Activated CD8-positive, alpha-beta memory T cell treated with anti-CD3 and anti-CD28 coated beads, Interleukin-2, amount 50 U/mL, for 48 hours (primary cell): ENCODE measurements at places on chromosomes 5 and 9.

DNA sequence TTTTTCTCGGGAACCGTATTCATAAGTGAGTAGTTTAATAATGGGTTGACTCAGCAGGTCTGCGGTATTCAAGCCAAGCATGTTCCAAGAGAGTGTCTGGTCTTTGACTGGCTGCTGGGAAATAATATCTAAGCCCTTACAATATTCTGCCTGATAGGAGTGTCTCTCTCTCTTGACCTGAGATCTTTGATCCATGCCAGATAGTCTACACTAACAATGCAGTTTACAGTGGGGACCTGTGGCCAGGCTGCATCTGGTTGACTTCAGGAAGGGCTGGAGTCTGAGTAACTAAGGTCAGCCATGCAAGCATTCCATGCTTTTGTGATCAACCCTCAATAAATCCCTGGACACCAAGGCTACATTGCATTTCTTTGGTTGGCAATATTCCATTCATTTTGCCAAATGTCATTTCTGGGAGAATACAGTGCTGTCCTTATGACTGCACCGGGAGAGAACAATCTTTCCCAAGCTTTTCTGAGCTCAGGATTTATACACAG lies 195.5 kb downstream of the SEMA5A start:
- no peak for DNase-seq

DNA sequence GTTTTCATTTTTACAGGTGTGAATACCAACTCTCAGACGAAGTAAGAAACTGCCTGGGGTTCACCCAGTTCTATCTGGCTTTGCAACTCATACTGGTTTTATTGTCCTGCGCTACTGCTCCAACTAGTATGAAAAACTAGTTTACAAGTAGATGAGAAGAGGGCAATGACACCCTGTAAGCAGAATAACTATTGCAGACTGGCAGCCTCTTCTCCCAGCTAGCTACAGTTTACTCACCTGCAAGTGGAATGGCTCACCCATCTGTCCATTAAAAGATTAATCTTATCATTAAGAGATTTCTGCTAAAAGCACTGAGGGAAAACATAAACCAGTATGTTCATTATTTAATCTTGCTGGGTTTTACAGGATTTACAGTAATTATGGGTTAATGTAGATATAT lies 113.4 kb downstream of the FRMD3 start:
- DNase-seq = no peak

- no peak for DNase-seq
These were observed 109.9 kb downstream of the EDIL3 start for GRCh38 chr5:84274585-84275468.

- no peak for DNase-seq
These were observed 536.0 kb downstream of the PDE4D start for GRCh38 chr5:59357381-59357977.

GRCh38 chr9:18229992-18230676 lies 243.8 kb upstream of the ADAMTSL1 start:
- no peak for DNase-seq

GRCh38 chr5:160297776-160298175 lies 14.6 kb downstream of the CCNJL start:
- no peak for DNase-seq

- no peak for DNase-seq
These were observed 101.6 kb upstream of the DPYSL3 start for GRCh38 chr5:147611483-147611882.

GRCh38 chr5:84685121-84685894 lies 300.6 kb upstream of the EDIL3 start:
- DNase-seq = no peak

- DNase-seq = no peak
These were observed 419.1 kb downstream of the NR2F1-AS1 start for GRCh38 chr5:93161661-93162654.

DNA sequence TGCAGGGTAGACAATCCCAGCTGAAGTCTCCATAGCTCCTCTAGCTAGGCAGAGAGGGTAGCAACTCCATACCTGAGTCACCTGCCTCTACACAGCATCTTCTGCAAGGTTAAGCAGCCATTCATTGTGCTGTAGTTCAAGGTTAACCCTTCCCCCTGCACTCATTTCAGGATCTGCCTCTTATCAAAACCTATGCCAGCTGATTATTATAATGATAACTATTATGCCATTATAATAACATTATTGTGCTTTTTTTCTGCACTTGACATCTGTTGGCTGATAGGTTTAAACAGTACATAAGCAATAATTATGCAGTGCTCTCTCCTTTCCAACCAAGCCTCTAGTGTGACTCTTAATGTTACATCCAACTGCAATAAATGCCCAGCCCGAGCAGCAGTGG lies 17.3 kb downstream of the SIL1 start:
- no peak for DNase-seq

DNA sequence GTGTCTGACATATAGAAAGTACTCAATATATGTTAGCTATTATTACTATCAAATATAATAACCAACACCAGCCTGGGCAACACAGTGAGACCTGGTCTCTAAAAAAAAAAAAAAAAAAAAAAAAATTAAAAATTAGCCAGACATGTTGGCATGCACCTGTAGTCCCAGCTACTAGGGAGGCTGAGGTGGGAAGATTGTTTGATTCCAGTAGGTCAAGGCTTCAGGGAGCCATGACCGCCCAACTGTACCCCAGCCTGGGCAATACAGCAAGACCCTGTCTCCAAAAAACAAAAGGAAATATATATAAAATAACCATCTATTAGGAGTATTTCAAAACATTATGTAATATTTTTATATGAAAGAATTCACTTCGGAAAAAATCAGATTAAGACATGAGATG lies 40.6 kb downstream of the CLINT1 start:
- DNase-seq = no peak

- DNase-seq = no peak
These were observed at the start of gene PCDHAC2 for GRCh38 chr5:140966293-140967225. Gene PCDHAC2 (plus strand): TSS chr5:140966476. CDS start chr5:140966767, 291 bp downstream.

- no peak for DNase-seq
These were observed 4.1 kb downstream of the SWI5 start for GRCh38 chr9:128280084-128280622.

DNA sequence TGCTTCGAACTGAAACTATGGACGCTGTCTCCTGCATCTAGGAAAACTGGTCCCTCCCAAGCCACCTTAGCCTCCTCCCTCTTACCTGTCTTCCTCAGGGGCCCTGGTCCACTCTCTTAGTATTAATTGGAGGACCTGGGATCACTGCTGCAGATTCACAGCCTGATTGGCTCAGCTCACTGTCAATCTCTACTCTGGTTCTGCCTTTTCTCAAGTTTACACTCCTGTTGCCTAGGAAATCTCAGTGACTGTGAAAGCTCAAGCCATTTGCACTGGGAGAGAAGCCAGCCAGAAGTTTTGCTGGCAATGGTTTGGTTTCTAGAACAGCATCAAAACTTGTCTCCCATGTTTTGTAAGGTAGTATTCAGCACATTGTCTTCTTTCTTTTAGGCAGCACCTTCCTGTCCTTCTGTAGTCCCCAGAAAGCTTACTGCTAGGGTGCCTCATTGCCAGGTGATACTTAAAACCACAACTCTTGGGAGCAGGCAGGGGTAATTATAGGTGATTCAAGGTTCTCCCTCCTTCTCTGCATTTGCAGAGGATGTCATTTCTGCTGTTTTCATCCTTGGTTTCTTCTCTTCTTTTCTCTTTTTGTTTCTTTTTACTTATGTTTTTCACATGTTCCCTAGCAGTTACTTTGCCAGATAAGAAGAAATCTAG lies at the start of gene CAPSL:
TSS of gene CAPSL (minus strand) at position 55 of the 660 bp plus-strand sequence. CDS start 17,502 bp downstream, outside the sequence.
- no peak for DNase-seq

- no peak for DNase-seq
These were observed 38.7 kb downstream of the CXXC5 start for GRCh38 chr5:139686706-139687441.

- no peak for DNase-seq
These were observed 624.2 kb downstream of the PRR16 start for GRCh38 chr5:121088341-121088740.

GRCh38 chr5:58706736-58707135 lies 123.9 kb downstream of the RAB3C start:
- no peak for DNase-seq

DNA sequence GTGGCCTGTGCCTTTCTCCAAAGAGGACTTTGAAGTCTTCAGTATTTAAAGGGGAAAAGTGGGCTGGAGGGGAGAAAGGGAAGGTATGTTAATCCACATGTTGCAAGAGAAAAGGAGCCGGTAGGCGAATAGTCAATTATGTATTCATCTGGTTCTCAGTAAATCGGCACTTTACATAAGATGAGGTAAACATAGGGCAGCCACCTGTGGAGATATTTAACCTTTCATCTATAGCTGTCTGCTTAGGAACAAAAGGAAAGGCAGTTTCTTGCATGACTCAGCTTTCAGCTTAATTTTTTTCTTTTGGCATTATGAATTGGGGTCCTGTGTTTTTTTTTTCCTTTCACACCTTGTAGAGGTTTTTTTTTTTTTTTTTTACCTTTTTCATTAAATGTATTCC lies 42.2 kb downstream of the FGD3 start:
- DNase-seq = no peak

DNA sequence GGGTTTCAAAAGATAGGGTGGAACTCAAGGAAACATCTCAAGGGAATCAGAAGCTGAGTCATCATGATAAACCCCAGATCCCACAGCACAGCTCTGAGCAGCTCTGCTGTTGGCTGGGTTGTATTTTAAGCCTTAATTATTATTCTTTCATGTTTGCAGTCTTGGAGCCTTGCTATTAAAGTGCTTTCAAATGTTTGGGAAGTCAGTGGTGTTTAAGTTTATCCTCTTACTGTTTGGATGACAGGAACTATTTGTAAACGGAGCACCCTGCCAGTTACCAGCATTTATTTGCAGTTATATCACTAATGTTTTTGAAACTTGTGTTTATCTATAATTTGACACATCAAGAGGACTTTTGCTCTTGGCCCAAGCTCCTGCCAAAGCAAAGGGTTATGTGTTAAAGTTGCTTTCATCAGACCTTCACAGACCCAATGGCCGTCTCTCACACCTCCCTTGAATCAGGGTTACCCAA lies 141.1 kb upstream of the SPDL1 start:
- DNase-seq = no peak

DNA sequence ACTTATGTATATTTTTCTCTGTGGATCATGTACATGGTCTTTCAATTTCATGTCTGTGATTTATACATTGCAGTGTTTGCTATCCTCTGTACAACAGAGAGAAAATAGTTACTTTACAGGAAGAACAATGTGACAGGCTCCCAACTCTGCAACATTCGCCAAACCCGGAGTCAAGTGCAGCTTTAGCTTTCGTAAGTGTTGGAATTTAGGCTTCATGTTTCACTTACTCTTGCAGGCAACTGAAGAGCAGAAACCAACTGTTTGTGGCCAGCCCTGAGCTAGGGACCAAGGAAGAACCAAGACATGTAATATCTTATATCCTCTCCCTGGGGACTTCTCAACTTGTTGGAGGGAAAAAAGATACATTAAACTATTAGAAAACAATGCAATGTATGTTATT lies 147.9 kb downstream of the C5orf15 start:
- DNase-seq = no peak

- peak; percentile 18 for DNase-seq
These were observed 178.0 kb upstream of the PPP1R26 start for GRCh38 chr9:135301271-135302263.

DNA sequence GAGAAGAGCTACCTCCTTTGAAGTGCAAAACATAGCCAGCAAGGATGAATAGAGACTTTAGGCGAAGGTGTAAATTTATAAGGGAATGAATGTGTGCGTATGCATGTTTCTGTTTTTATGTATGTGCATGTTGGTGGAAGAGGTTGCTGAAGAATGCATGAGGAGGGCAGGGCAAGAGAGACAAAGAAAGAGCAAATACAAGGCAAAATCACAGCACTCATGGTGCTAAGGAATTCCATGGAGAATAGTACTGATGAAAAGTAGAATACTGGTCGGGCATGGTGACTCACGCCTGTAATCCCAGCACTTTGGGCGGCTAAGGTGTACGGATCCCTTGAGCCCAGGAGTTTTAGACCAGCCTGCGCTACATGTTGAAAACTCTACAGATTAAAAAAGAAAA lies 762.1 kb upstream of the PTPRD start:
- no peak for DNase-seq

- no peak for DNase-seq
These were observed 4.6 kb downstream of the BASP1 start for GRCh38 chr5:17221843-17222636.

- no peak for DNase-seq
These were observed 67.7 kb upstream of the SMIM32 start for GRCh38 chr5:136260656-136261055.

DNA sequence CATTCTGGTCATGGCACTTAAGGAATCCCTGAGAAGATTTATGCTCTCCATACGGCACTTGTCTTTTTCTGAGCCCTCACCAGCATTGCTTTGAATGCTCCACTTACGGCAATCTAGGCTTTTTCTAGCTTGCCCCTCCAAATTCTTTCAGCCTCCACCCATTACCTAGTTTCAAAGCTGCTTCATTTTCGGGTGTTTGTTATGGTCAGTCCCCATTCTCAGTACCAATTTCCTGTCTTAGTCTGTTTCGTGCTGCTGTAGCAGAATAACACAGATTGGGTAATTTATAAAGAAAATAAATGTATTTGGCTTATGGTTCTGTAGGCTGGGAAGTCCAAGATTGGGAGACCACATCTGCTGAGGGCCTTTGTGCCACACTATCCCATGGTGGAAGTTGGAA lies 42.0 kb downstream of the ARHGEF28 start:
- DNase-seq = no peak

- DNase-seq = no peak
These were observed 30.0 kb upstream of the MACIR start for GRCh38 chr5:103228588-103228987.

DNA sequence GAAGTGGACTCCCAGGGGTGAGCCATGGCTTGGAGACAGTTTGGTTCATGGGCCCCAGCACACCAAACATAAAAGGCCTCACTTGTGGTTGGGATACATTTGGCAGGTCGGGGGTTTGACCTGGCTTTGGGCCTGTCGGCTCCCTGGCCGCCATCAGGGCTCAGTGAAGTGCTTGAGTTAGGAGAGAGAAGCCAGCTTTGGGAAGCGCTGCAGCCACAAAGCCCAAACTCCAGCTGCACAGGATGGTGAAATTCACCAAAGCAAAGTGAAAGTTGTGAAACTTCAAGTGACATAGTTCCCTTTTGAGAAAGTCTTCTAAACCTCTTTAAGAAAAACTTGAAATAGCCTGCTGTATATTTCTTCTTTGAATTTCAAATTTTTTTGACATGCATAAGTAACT lies 27.5 kb downstream of the SLC46A2 start:
- no peak for DNase-seq

- DNase-seq = no peak
These were observed 182.8 kb upstream of the SLC27A6 start for GRCh38 chr5:128782446-128782845.

GRCh38 chr5:65015767-65016166 lies 247.0 kb downstream of the CWC27 start:
- no peak for DNase-seq

- DNase-seq = no peak
These were observed 723.3 kb downstream of the CETN3 start for GRCh38 chr5:89686081-89686765.
